Transverse colon (tissue), 4 donors: ENCODE measurements at places on chromosomes 12 and 14.

GRCh38 chr12:98296462-98297079 lies 218.8 kb upstream of the TMPO start:
- no peak for DNase-seq

- no peak for DNase-seq
These were observed 501.0 kb downstream of the RERGL start for GRCh38 chr12:17588968-17589367.

- DNase-seq = no peak
These were observed 141.8 kb upstream of the RASSF8 start for GRCh38 chr12:25816637-25817036.

DNA sequence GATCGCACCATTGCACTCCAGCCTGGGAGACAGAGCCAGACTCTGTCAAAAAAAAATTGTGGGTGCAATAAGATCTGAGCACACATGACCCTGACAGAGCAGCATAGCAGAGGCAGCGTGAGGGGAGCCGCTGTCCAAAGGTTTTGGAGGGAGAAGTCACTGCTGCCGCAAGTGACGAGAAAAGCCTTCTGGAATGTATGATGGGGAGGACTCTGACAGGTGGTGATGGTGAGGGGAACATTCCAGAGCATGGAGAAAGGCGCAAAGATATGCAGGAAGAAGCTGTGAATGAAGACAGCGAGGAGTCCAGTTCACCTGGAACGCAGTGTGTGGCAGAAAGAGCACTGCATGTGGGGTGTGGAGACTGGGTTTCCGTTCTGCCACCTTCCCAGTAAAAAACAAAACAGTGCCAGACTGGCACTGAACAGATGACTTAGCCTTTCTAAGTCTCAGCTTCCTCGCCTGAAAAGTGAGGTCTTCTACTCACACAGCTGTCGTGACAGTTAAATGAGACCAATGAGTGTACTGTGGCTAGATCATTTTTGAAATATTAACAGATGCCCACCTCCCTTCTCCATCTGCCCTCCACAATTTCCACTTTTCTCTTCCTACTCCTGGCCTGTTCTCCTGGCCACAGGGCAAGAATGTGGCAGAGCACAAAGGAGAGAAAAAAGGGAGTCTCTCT lies 53.4 kb upstream of the PTHLH start:
- DNase-seq = no peak

GRCh38 chr14:63725786-63726460 lies 1.9 kb downstream of the SGPP1 start:
- DNase-seq = no peak

DNA sequence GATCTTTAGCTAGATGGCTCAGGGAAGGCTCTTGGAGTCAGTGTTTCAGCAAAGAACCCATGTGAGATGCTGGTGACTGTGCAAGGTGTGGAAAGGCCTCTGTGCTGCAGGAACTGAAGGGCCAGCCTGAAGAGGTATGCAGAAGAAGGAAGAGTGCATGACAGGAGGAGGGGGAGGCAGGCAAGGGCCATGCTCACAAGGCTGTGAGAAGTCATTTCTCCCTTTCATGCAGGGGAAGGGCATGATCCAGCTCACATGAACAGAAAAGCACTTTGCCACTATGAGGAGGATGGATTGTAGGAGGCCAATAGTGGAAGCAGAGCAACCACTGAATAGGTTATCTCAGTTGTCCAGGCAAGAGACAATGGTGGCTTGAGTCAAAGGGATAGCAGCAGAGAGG lies 83.7 kb downstream of the SSPN start:
- DNase-seq = no peak

DNA sequence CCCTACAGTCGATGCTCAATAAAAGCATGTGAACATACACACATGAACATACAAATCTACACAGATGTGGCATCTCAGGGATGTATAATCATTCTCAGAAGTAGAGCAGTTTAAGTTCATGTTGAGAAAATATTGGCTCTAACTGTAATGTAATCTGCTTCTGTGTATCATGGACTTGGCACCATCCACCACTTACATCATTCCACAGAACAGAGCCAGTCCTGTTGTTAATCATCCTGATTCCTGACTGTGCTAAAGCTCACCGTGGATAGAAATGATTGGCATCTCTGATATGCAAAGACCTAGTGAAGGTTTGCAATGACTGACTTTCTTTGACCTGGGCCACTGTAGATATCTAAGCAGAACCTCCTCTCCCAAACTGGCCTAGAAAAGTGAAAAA lies 1141.3 kb downstream of the BCL11B start:
- no peak for DNase-seq

DNA sequence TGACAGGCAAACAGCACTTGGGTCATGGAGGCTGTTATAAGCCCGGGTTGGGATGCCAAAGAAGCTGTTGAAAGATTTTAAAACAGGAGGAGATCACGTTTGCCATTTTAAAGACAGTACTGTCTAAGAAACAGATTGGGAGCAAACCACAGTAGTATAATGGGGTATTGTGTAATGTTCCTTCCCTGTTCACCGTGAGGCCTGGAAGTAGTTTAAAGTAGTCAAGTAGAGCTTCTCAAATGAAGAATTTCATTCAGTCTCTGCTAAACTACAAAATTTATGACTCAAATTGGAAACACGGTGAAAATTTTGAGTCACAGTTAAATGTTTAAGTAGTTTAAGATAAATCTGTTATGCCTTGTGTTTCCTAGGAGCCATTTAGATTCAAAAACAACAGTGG lies 35.8 kb downstream of the ATP2A2 start:
- no peak for DNase-seq

DNA sequence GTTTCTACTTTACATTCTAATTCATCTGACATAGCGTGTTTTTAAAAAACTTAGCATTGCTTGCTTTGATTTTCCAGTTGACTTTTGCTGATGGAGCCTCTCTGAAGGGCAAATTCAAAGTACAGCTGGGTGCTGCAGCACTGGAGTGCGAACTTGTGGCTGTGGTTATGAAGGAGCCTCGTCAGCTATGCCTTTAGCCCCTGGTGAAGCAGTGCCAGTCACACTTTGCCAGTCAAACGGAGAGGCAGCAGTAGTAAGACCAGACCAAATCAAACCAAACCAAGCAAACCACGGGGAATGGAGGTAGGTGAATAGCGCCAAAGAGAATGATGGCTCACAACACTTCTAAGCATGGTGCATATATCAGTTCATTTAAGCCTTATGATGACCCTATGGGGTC lies 15.1 kb upstream of the SLC38A2 start:
- peak; percentile 36 for DNase-seq

DNA sequence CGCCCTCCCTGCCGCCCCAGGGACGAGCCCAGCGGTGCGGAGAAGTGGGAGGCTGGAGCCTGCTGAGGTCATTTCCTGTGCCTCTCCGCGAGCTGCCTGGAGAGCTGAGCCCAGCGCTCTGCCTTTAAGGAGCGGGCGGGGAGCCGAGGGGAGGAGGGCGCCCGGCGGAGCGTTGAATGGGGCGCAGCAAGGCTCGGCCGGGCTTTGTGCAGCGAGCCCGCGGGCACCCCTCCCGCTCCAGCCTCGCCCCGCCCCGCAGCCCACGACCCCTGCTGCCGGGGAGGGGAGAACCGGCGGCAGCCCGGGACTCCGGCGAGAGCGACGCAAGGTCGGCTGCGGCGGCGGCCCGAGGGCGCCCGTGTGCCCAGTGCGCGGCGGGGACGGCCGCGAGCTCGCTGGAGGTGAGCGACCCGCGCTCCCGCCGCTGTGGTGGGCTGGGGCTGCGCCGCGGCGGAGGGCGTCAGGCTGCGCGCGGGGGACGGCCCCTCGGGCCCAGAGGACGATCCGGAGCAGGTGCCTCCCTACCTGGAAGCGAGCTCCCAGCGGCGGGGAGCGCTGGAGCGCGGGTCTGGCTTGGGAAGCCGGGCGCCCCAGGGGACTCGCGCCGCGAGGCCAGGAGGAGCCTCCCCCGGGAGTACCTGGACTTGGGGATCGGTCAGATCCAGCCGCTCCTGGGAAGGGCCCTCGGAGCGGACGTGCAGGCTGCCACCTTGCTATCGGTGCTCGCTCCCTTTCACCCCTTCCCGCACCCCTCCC lies at the start of gene PLEKHH1:
TSS of gene PLEKHH1 (plus strand) at position 293 of the 756 bp plus-strand sequence. CDS start 8,578 bp downstream, outside the sequence.
- peak; percentile 88 for DNase-seq

GRCh38 chr12:18589316-18589715 lies 148.5 kb downstream of the PLCZ1 start:
- no peak for DNase-seq

- DNase-seq = no peak
These were observed 703 bp downstream of the TMED10 start for GRCh38 chr14:75175677-75176141.

- DNase-seq = no peak
These were observed 138.1 kb upstream of the C14orf180 start for GRCh38 chr14:104441275-104442106.
